ENCODE measurements at places on chromosomes 16 and 17.

DNA sequence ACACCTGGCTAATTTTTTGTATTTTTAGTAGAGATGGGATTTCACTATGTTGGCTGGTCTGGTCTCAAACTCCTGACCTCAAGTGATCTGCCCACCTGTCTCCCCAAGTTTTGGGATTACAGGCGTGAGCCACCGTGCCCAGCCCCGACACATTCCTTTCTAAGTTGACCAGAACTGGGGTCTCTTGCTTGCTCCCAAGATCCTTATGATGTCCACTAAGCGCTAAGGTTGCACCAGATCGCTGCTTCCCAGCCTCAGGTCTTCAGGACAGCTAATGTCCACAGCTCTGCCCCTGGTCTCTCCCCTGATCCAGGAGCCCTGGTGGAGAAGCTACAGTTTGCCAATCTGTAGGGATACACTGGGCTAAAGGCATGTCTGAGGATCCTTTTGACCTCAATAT lies 29.5 kb downstream of the NSMCE1 start:
- DNase-seq = no peak

DNA sequence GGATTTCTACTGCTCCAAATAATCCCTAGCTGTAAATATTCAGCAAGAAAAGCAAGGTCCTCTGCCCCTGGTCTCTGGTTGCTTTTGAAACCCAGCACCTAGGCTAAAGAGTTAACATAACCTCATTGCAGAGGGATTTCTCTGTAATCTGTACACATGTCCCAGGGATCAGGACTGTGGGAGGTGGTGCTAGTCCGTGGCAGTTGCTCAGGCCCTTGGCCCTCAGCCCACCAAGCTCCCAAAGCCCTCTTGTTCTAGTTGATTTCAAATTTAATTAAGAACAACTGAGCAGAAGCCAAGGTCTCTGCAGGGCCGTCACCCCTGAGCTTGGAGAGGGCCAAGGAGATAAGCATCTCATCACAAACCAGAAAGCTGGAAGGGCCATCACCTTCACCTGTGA lies 181.1 kb downstream of the SOX9 start:
- no peak for DNase-seq

GRCh38 chr16:47069313-47069712 lies 74.4 kb downstream of the NETO2 start:
- no peak for DNase-seq

- no peak for DNase-seq
Observed at GRCh38 chr17:57406131-57406980, 150.0 kb downstream of the MSI2 start.

- no peak for DNase-seq
Observed at GRCh38 chr17:16171613-16172012, 43.7 kb downstream of the NCOR1 start.

DNA sequence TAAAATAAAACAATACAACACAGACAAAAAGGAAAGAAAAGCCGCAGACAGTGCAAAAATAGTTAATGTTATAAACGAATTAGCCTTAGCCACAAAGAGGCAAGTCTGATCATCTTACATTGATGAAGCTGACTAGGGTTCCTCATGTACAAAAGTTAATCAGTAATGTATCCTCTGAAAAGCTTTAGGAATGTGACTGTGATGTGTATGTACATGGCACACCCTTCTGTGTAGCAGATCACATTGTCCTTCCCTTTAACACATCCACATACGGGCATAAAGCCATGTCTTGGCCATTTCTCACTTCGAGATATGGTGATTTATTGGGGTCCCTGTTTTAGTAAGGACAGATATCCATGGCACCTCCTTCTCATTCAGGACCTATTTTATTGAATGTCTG lies 1327.5 kb upstream of the CDH8 start:
- no peak for DNase-seq

GRCh38 chr16:81542609-81543570 lies 98.3 kb downstream of the CMIP start:
- no peak for DNase-seq

GRCh38 chr17:2804912-2805311 lies 8.7 kb downstream of the RAP1GAP2 start:
- DNase-seq = no peak

- DNase-seq = no peak
Observed at GRCh38 chr16:26762594-26762993, 304.1 kb upstream of the C16orf82 start.

GRCh38 chr17:15351478-15351840 lies 10.1 kb upstream of the TEKT3 start:
- DNase-seq = no peak

DNA sequence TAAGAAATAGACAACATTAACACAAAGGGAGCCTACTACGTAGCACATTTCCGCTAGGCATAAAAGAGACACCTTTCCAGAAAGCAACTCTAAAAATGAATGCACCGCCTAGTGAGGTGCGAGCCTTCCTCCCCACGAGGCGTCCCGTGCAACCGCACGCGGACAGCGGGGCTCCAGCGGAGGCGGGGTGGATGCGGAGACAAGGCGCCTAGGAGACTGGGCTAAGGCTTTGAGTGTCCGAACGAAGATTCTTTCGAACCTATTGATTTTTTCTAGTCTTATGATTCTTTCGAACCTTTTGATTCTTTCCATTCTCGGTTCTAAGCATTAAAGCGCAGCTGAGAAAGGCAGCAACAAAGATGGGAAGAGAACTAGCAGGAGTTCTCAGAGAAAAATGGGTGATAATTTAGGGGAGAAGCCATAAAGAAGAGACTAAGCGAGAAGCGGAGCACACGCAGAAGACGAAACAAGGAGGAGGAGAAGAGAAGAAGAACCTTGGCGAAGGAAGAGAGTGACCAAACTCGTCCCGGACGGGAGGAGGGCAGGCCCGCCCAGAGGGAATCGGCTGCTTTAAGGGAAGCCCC lies 394 bp upstream of the CPD start:
- no peak for DNase-seq

- DNase-seq = no peak
Observed at GRCh38 chr16:25035494-25036405, 20.6 kb upstream of the ARHGAP17 start.

- no peak for DNase-seq
Observed at GRCh38 chr17:27283060-27283459, 10.9 kb upstream of the WSB1 start.

GRCh38 chr17:16915752-16916556 lies 56.0 kb downstream of the TNFRSF13B start:
- no peak for DNase-seq

GRCh38 chr16:79278506-79278905 lies 322.0 kb downstream of the MAF start:
- no peak for DNase-seq

DNA sequence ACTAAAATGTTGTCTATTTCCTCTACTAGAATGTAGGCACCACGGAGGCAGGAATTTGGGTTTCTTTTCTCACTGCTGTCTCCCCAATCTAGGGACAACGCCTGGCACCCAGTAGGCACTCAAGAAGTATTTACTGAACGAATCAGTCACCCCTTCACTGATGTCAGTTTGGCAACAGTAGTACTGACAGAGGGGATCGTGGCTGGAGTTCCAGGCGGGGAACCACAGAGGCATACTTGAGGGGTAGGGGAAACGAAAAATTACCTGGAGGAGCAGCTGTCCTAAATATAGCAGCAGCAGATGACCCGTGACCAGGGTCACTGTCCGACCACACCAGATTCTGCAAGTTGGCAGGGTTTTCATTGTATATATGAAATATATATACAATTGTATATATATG lies 33.3 kb downstream of the TRIM25 start:
- no peak for DNase-seq
